Activated T-cell treated with anti-CD3 and anti-CD28 coated beads, Interleukin-2, amount 50 U/mL, for 4 hours (primary cell): ENCODE measurements at places on chromosomes 5 and 9. TPM values are rescaled to one million over a fixed set of nuclear protein-coding genes. Genes with fewer than 3 reads are reported as not detected.

DNA sequence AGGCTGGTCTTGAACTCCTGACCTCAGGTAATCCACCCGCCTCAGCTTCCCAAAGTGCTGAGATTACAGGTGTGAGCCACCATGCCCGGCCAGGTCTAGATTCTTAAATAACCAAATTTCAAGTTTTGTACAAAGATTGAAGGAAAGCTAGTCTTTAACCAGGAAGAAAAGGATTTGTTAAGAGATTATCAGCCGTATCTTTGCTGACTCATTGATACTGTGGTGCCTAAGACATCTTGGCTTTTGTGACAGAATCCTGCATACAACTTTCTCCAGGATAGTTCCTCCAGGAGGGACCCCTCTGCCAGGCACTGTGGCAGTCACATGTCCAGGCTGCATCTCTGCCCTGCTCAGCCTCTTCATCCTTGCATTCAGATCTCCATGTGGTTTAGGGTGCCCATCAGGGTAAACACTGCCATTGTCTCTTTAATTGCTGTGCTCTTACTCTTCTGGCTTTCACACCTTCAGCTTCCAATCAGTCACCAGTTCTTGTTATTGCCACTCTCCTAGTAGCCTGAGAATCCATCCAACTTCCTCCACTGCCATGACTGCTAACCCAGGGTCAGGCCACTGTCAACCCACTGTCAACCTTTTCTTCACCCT is 10.0 kb downstream of the MAP3K1 start:
- DNase-seq = no peak

- no peak for DNase-seq
These were observed 21.6 kb upstream of the CLPTM1L start for GRCh38 chr5:1366514-1366913.

DNA sequence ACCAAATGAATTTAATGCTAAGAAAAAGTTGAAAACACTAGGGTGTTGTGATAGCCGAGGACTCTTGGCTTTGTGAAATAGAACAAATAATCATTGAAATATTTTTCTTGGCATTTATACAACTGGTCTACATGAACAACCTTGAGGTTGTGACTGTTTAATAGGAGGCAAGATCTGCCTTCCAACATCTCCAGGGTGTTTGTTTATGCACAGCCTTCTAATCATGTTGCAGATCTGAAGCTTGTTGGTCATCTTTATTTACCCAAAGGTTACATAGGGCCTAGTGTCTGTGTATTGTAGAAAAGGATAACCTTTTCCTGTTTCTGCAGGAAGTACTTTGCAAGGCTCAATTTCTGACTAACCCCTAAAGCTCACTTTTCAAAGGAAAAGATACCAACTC is 65.2 kb upstream of the RANBP3L start:
- no peak for DNase-seq

DNA sequence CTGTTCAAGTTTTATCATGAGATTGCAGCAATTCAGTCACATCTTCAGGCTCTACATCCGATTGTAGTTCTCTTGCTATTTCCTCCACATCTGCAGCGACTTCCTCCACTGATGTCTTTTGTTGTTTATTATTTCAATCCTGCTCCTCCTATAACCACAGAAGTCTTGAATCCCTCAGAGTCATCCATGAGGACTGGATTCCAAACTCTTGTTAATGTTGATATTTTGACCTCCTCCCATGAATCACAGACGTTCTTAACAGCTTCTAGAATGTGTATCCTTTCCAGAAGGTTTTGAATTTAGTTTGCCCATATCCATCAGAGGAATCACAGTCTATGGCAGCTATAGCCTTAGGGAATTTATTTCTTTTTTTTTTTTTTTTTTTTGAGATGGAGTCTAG is 3.6 kb downstream of the FBXO38 start:
- DNase-seq = no peak

DNA sequence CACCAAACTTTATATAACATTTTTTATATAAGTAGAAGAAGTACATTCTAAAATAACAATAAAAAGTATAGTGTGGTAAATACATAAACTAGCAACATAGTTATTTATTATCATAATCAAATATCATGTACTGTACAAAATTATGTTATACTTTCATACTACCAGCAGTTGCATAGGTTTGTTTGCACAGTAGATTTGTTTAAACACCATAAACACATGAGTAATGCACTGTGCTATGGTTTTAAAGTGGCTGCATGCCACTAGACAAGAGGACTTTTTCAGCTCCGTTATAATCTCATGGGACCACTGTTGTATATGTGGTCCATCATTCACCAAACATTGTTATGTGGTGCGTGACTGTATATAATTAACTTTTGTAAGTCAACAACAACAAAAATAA is 137.6 kb downstream of the DRD1 start:
- no peak for DNase-seq

DNA sequence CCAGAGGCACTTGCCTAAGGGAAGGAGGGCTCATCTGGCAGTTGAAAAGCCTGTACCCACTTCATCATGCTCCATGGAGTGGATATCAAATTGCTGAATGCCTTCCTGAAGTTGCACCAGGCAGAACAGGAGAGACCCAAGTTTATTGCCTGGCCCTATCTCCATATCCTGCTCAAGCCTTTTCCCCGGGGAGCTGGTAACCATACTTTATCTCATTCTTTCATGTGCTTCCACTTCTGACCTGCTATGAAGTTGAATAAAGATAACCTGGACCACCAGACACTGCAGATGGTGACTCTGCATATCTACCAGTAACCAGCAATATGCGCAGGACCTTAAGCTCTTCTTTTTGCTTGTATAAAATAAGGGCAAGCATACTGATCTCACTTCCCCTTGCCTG is 1397.5 kb upstream of the CDH6 start:
- DNase-seq = no peak

- DNase-seq = no peak
These were observed 491 bp upstream of the CTSL start for GRCh38 chr9:87725356-87725899.

- no peak for DNase-seq
These were observed 3.1 kb downstream of the RNF38 start for GRCh38 chr9:36396985-36397384.

Gene PPIC
- total RNA-seq = 0.18 TPM

Gene DCTN3
- 69.2 TPM for total RNA-seq

Gene PDE6A
- not detected for total RNA-seq

Gene PDCD1LG2
- 0.60 TPM for total RNA-seq

Gene MVB12B
- 4.1 TPM for total RNA-seq
